NCI-H187 treated with DMSO at 0.1 percent for 48 hours (cell line): ENCODE measurements at places on chromosomes 6 and 20.

DNA sequence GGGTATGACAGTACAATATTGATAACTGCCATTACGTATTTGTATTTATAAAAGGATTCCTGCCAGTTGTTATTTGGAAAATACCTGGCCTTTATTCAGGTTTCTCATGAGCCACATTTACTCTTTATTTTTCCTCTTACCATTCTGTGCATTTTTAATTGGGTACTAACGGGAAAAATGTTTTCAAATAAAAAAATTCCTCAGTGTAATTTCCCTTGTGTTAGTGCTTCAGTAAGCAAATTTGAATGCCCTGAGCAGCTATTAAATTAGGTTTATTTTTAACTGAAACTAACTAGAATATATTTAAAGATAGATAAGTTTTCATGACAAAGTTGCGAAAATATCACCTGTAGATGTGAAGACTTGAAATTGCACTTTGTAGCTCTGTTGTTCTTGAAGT, 146.0 kb downstream of the PTCHD4 start:
- DNase-seq: no peak

- no peak for DNase-seq
These were observed 7.5 kb upstream of the BFSP1 start for GRCh38 chr20:17538517-17539170.

- no peak for DNase-seq
These were observed 52.7 kb downstream of the RPP21 start for GRCh38 chr6:30397697-30398096.

- no peak for DNase-seq
These were observed 143.7 kb downstream of the MOXD1 start for GRCh38 chr6:132257561-132257960.

DNA sequence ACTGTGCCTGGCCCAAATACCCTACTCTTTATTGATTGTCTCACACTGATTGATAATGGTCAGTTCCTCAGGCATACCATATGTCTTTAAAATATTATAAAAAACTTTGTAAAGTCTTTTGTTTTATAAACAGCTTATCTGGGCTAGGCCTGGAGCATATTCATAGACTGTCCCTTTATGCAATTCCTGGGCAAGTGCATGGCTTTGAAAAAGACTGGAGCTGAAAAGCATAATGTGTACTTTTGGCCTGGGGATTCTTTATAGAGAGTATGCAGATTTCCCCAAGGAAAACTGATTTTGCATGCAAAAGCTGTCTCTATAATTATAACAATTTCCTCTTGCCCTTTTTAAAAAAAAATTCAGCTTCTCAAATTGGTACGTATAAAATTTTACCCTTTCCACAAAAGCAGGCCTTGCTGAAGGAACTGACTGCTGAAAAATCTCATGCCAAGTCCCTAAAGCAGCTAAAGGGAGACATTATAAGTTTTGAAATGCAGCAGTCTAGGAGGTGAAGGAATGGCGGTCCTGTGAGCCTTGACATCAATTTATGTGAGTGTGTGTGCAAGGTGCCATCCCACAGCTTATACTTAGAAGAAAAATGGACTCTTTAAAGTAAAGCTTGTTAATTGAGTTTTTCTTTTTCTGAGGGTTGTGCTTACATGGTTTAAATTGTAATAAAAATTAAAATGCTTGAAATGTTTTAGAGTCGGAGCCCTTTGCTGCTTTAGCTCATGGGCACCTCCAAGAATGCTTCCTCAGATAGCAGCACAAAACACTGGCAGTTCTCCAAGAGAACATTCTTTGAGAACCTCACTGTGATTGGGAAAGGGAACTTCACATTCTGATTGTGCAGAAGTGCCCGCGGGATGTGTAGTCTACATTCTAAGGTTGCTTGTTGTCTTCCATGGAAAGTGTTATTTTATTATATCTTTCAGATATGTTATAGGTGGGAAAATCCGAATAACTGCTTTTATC, 43.9 kb downstream of the PLCB4 start:
- DNase-seq: no peak

DNA sequence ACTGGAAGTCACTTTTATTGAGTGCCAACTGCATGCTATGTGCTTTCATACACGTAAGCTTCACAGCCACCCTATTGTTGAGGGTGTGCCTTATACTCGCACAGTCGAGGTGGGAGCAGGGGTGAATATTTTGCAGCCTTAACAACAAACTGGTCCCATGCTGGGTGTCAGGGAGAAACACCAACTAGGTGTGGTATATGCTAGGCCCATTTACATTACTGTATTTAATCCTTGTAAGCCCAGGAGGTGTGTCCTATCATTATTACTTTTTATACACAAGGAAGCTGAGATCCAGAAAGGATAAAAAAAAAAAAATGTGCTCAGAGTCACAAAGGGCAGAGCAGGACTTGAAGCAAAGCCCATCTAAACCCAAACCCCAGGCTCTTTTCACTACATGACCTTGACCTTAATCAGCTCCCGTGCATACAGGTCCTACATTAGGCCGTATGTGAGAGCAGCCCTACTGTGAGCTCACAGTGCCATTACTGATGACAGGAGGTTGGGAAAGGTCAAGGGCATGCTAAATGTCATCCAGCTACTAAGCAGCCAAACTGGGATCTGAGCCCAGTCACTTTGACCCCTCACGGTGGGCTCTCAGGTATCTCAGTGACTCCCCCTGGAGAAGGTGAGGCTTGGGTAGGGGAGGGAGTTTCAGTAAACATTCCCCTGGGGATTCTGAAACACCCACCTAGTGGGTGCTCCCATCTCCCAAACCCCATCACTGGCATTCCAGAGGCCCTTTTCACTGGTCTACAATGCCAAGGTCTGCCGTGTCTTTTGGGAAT, 61.7 kb downstream of the BFSP1 start:
- no peak for DNase-seq
